Spinal cord (tissue), 10 donors: ENCODE measurements at places on chromosomes 13 and 19.

GRCh38 chr19:19540064-19540714 lies 2.1 kb downstream of the CILP2 start:
- DNase-seq: no peak

DNA sequence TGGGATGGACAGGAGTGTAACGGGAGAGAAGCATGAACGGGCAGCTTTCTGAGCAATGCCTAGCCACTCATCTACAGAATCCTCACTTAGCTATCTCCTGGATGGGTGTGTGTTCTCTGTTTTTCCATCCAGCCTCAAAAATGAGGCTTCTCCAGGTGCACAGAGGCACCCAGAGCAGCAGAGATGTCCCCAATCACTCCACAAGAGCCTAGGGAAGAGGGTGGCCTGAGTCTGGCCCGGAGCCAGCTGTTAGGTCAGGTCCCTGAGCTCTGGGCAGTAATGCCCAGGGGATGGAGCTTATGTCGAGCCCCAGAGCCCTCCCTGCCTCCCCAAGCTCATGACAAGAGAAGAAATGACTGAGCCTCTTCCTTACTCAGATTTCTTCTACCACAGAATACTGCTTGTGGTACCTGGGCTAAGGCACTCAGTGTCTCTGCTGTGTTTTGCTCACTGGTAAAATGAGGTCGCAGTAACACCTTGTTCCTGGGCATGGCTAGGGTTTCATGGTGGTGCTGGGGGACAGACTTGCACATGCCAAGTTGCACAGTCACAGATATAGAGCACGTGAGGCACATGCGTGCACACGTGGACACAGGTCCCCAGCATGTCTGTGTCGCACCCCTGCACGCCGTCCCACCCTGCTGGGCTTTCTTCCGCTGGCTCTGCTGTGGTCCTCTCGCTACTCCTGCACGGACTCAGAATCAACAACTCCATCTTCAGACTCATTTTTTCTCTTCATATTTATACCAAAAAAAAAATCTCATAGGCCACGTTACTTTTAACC lies 86.6 kb upstream of the SOX1 start:
- DNase-seq: no peak

- DNase-seq: no peak
Observed at GRCh38 chr19:46586294-46586693, 14.8 kb upstream of the CALM3 start.

DNA sequence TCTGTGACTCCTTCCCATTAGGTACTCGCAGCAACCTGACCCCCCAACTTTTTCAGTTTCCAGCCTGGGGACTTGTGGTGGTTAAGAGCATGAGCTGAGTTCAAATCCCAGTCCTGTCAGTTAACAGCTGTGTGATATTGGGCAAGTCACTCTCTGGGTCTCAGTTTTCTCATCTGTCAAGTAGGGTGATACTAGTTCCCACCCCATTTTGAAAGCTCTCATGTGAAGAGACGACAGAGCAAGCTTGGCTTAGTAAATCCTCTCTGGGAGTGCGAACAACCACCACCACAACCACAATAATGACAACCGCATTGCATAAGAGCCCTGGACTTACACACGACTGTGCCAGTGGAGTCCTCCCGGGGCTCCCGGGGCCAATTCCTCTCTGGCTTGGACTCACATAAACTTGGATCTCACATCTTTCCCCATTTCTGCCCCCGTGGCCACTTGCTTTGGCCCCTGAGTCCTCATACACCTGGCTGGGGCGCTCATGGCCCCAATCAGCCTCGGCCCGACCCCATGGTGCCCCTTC lies 454 bp downstream of the BLVRB start:
- peak; percentile 24 for DNase-seq

- DNase-seq: no peak
Observed at GRCh38 chr13:90719461-90719860, 628.0 kb upstream of the MIR17HG start.

- no peak for DNase-seq
Observed at GRCh38 chr13:43153436-43154090, 130.2 kb downstream of the DNAJC15 start.
